Stimulated activated CD4-positive, alpha-beta T cell treated with anti-CD3 and anti-CD28 coated beads, TNF-alpha, amount 100 ng/mL, for 48 hours (primary cell): ENCODE measurements at places on chromosomes 13 and 19.

DNA sequence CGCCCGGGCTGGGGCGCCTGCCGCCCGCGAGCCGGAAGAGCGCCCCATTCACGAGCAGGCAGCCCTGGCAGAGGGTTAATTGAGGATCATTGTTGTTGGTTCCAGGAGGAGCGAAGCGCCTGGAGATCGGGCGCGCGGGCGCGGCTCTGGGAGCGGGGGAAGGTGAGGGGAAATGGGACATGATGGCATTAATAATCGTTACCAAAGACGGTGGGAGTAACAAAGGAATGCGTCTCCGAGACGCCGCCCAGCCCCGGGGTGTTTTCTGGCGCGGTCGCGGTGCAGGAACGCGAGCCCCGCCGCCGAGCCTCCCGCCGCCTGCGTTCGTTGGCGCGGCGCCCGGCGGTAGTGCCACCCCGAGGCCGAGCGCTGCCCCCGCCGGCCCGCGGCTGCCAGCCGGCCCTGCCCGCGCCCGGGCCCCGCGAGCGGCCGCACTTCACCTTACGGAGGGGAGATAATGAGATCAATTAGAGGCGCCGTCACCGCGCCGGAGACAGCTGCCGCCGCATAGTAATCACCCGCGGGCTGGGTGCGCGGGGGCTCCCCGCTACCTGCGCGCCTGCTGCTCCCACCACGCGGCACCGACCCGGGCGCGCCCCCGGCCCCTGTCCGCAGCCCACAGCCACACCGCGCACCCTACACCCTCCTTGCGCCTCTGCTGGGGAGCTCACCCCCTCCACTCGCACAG lies 2.8 kb downstream of the ZNF536 start:
- no peak for DNase-seq

GRCh38 chr19:2970201-2970835 lies 7.0 kb upstream of the TLE6 start:
- no peak for DNase-seq

DNA sequence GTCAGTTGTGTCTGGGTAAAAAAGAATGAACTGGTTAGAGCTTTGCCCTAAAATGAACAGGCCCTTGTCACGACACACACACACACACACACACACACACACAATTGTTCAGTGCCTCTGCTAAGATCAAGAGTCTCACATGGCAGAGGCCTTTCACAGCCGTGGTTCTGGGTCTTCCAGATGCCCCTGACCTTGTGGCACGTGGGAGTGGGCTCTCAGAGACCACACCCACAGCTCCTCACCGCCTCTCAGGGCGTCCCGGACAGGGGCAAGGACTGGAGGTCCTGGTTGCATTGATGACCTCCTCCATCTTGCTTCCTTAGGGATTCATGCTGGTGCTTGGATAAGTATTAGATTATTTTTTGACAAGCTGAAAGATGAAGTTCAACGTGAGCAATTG lies 101.0 kb downstream of the HSPH1 start:
- no peak for DNase-seq

GRCh38 chr19:4701557-4701956 lies 22.1 kb downstream of the DPP9 start:
- DNase-seq: no peak

DNA sequence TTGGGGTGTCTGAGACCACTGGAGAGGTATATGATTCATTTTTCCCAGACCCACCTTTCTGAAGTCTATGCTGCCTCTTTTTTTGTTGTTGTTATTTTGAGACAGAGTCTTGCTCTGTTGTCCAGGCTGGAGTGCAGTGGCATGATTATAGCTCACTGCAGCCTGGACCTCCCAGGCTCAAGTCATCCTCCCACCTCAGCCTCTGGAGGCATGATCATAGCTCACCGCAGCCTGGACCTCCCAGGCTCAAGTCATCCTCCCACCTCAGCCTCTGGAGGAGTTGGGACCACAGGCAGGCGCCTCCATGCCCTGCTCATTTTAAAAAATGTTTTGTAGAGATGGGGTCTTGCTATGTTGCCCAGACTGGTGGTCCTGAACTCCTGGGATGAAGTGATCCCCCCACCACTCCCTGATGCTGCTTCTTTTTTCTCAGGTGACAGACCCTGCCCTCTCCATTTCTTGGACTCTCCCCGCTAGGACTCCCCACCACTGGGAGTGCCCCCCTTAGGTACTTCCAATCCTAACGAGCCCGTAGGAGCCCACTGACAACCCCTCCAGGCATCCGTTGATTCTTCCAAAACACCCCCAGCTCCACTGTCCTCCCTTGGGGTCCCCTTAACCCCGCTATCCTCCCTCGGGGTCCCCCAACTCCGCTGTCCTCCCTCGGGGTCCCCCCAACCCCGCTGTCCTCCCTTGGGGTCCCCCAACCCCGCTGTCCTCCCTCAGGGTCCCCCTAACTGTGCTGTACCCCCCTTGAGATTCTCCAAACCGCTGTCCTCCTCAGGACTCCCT lies 45.4 kb downstream of the ARHGEF18 start:
- DNase-seq: no peak

DNA sequence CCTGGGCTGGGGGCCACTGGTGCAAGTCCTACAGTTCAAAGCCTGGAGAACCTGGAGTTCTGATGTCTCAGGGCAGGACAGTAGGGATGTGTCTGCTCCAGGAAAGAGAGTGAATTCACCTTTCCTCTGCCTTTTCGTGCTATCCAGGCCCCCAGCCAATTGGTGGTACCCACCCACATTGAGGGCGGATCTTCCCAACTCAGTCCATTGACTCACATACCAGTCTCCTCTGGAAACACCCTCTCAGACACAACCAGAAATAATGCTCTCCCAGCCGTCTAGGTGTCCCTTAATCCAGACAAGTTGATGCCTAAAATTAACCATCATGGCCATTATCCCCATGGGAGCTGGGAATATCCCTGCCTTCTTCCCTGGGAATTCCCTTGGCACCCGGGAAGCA lies 38.8 kb upstream of the CHST8 start:
- DNase-seq: no peak

DNA sequence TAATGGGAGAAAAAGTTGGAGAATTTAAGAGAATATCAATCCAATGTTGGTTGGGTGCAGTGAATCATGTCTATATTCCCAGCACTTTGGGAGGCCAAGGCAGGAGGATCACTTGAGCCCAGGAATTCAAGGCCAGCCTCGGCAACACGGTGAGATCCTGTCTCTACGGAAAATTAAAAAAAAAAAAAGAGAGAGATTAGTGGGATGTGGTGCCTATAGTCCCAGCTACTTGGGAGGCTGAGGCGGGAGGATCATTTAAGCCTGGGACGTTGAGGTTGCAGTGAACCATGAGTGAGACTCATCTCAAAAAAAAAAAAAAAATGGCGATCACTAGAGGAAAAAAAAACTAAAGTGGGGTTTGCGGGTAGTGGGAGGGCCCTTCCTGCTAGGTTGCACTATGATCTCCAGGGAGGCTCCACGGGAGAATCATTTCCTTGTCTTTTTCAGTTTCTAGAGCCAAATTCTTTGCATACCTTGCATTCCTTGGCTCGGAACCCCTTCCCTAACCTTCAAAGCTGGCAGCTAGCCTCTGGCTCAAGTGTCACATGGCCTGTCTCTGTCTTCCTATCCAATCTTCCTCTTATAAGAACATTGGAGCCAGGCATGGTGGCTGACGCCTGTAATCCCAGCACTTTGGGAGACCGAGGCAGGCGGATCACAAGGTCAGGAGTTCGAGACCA lies 5.8 kb upstream of the ERCC2 start:
- no peak for DNase-seq

GRCh38 chr19:49182848-49183375 lies 25.3 kb downstream of the TRPM4 start:
- no peak for DNase-seq

DNA sequence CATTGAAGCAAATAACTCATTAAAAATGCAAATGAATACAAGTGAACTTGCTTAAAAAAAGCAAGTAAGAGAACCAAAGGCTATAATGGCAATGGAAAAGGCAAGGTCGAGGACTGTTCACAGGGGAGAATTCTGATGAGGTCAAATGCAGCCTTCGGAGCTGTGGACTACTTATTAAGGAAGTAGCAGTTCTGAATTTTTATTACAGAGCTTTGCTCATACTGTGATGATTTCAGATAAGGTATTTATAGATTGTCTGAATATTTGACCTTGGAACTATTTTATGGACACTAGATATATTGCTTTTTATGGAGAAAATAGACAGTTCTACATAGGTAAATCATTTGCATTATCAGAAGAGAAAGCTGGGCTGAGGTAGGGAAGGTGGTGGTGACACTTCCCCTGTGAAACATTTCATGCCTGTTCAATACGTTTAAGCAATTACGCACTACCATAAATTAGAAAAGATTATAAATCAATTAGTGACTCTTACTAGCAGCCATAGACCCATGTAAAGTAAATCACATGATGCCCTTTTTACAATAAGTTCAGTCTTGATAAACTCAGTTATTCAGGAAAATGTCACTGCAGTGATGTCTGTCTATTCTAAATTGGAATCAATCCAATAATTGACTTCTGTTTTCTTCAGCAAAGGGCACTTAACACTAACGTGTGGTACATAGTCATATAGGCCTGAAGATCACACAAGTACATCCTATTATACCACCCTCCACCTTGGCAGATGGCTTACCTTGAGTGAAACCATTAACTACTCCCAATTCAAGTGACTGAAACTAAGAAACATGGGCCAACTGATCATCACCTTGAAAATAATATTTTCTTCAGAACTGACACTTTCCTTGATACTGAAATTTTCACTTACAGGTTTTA lies 260.0 kb downstream of the KLF12 start:
- no peak for DNase-seq

GRCh38 chr13:21799671-21800070 lies 128.8 kb downstream of the FGF9 start:
- no peak for DNase-seq

DNA sequence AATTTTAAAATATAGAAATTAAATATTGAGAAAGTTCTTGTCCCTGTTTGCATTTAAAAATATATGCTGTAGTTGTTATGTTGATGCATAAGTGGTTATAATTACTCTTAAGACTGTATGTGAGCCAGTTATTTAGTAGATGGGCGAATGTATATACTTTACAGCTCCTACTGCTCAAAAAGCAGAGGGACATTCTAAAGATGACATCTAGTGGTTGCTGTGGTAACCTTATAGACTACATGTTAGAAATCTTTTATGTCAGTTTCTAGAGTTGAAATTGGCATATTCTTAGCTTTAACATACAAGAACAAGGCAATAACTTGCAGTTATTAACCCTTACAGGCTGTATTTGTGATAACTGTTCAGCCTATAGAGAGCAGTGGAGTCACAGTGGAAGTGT lies 160.5 kb downstream of the OLFM4 start:
- no peak for DNase-seq

DNA sequence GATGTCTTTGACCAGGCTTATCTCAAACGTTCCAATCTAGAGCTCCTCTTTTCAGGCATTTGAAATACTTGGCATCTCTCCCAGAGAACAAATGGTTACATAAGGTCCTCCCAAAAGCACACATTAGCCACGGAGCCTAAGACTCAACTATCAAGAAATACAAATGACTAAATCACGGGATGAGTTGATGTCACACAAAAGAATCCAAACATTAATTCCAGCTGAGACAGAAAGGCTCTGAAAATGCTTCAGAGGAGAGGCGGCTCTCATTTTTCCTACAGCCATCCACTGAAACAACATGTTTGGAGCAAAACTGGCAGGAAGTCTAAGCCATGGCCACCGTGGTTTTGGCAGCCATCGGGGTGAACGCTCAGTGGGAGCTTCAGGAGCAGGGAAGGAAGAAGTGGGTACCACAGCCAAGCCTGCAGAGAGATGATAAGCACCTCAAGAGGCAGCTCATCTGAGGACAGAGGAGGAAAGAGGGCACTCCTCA lies 122.5 kb downstream of the STK24 start:
- no peak for DNase-seq

DNA sequence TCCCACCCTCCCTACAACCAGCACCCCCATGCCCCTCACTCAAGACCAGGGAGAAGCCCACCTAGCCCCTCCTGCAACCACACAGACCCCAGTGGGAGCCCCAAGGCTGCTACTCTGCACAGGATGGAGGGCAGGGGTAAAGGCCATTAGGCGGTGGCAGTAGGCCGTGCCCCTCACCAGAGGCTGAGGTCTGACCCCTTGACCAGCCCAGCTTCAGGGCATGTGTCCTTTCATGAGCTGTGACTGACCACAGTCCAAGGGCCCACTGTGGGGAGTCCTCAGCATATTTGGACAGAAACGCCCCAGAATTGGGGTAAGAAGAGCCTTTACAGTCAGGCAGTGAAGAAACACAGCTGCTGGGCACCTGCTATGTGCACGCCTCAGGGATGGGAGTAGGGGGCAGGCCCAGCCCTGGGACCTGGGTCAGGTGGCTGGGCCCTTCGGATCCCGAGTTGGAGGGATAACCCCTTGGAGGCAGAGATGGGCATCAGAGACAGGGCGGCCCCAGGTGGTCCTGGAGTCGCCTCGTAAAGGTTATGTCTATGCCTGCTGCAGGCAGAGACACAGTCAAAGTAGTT lies 1.7 kb upstream of the RPS5 start:
- no peak for DNase-seq

DNA sequence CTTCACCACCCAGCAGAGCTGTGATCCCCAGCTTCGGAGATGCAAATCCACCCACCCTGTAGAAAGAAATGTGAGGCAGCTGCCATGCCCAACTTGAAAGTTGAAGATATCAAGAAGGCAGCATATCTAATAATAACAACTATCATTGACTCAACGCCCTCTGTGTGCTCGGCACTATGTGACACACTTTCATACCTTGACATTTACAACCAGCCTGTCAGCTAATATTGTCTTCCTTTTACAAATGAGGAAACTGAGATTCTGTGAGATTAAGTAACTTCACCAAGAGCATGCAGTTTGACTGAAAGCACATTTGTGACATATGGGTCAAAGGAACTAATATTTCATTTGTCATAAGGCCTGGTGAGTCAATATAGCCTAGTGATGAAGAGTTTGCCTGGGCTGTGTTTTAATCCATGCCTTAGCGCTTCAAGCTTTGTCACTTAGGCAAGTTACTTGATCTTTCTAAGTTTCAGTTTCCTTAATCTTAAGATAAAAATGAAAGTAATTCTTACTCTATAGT lies 137.0 kb downstream of the FLT1 start:
- no peak for DNase-seq

GRCh38 chr19:6126335-6126974 lies 9.0 kb upstream of the ACSBG2 start:
- DNase-seq: no peak

DNA sequence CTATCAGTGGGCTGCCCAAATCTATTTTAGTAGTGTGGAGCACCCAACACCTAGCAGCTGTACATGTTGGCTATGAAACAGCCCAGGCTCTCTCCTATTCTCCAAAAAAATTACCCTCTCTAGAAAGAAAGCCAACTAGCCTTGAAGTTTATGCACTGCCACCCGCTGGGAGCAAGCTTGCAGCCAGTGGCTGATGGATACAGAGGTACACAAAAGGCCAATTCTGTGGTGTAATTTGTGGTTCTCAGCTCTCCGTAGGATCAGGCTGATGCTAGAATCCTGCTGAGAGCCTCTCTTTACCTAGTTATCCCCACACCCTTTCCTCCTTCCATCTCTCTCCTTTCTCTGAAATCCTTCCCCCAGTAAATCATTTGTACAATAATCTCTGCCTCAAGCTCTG lies 1120.7 kb downstream of the DIAPH3 start:
- DNase-seq: no peak
